ENCODE measurements at places on chromosomes 5 and 9.

- no peak for DNase-seq
Observed at GRCh38 chr5:29005386-29005785, 1967.0 kb upstream of the CDH9 start.

GRCh38 chr5:98204798-98205197, 568.7 kb upstream of the RGMB start:
- no peak for DNase-seq

DNA sequence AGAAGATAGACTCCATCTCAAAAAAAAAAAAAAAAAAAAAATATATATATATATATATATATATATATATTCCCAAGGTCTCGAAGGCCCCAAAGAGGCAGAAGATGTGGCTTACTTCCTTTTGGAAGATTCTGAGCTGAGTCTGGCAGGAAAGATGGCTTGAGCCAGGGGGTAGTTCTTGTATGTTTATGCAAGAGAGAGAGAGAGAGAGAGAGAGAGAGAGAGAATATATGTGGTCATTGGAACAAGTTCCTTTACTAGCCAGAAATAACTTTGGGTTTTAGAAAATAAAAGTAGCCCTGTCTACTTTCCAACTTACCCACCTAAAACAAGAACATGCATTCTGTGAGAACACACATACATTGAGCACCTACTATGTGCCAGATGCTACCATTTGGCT, 17.6 kb downstream of the NCS1 start:
- DNase-seq, result no peak

DNA sequence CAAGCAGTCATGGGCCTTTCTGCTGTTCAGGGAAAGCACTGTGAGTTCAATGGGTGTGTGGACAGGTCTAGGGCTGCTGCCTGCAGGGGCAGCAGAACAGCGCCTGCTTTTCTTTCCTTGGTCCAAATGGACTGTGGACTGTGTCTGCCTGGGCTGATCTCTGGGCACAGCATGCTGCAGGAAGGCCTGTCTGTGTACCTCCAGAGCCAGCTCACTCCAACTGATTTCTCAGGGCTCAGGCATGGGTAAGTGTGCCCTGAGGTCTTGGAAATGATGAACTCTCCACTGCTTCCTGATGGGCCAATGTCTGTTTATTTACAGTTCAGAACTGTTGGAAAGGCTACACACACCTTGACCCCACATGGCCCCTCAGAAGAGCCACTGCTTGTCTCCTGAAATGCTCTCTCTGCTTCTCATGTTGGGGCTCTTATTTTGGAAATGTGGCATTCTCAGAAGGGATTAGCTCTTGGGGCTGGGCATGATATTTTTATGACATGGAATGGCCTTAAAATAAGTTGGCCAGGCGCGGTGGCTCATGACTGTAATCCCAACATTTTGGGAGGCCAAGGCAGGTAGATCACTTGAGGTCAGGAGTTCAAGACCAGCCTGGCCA, 27.0 kb downstream of the SLC22A4 start:
- no peak for DNase-seq

DNA sequence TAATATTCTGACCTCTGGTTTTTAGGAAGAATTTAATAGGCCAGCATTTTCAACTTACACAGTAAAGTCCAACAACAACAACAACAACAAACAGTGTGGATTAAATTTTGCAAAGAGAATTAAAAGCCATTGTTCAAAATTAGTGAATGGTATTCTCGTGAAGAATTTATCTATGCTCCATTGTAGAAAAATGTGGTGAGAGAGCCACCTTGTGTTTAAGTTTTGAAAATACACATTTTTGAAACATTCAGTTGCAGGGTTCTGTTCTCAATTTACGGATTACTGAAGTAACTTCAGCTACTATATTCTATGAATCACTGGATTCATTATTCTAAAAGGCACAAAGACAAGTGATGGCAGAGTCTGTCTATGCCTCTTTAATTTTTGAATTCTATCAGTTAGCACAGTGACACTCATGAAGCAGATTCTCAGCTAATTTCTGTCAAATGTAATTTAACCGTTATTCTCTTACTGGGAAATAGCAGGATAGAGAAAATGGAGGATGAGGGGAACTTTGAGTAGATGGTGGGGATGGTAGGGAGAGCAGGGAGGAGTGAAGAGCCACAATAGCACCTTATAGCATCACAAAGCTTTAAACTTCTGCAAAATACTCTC, 11.0 kb downstream of the CCDC152 start:
- DNase-seq, result no peak

GRCh38 chr9:35847792-35848572, 19.0 kb downstream of the TMEM8B start:
- DNase-seq, result no peak

DNA sequence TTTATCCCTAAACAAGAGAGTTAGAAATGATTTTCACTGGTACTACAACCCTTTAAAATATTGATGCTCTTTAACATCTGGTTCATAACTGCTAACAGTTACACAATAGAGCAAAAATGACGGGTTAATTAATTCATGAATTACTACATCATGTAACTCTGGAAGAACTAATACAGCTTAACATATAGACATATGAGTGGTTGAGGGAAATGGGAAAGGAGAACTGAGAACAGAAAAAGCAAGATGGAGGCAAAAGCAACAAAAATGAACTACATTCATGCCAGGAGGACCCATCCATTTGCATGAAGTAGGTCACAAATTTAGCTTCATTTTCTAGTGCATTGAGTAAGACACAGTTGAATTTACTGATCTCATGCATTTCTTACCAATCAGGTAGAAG, 61.8 kb downstream of the C9 start:
- DNase-seq, result no peak

- no peak for DNase-seq
Observed at GRCh38 chr9:2116073-2116472, 100.9 kb downstream of the SMARCA2 start.

DNA sequence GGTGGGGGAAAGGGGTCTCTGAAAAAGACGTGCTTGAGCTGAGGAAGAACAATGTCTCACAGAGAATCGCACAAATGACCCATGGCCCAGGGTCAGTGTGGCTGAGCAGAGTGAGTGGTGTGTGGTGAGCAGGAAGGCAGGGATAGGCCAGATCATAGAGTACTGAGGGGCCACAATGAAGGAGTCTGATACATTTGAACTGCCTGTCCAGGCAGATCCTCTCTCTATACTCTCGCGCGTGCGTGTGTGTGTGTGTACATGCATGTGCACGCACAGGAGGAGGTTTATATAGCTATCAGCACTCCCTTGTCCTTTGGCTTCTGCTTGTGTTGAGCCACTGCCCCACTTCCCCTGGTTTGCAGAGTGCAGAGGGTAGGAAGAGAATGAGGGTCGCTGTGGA, 294.0 kb downstream of the ZNF608 start:
- DNase-seq, result no peak

GRCh38 chr5:55591686-55592085, 56.9 kb upstream of the PLPP1 start:
- DNase-seq, result no peak

DNA sequence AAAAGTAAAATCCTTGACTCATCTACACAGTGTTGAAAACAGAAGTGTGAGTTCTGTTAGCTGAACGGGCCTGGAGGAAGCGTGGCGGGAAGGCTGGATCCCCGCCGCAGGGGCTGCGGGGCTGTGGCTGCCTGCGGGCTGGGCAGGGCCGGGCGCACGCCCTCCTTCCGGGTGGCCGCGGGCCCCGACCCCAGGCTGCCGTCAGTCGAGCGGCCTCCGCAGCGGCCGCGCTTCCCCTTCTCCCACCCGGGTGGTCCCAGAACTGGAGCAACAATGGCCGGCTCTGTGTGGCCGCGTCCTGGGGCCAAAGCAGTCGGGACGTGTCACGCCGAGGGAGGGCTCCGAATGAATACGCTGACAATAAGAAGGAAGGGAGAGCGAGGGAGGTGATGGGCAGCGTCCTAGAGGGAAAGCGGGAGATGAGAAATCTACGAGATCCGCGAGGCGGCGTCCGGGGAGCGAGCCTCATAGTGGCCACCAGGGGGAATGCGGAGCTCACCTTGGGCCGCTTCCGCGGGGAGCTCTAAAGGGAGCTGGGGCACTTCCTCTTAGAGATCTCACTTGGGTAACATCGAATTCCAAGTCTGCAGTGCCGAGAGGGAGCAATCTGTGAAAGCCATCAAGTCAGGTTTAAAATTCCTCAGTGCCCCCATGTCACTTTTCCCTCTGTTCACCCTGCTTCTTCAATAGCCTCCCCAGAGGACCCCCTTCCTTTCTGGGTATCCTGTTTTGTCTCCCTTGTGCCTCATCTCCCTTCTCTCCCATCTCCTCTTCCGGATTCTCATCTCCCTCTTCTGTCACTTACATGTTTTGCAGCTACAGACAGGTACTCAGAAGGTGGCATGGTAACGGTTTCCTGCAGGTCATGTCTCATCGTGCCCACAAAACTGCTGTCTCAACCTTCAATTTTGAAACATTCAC, 83.9 kb downstream of the SLC1A3 start:
- DNase-seq, result no peak

GRCh38 chr5:54243483-54244080, 66.8 kb downstream of the ARL15 start:
- DNase-seq, result no peak

GRCh38 chr5:126939887-126940286, 90.5 kb downstream of the MARCHF3 start:
- DNase-seq, result no peak

GRCh38 chr9:100597236-100597635, 19.4 kb downstream of the CAVIN4 start:
- no peak for DNase-seq

- no peak for DNase-seq
Observed at GRCh38 chr5:149310947-149311658, 34.2 kb upstream of the GRPEL2 start.

- DNase-seq, result no peak
Observed at GRCh38 chr5:61995486-61995885, 310.5 kb upstream of the KIF2A start.

GRCh38 chr9:35364817-35365585, 124.9 kb upstream of the RUSC2 start:
- DNase-seq, result no peak

- no peak for DNase-seq
Observed at GRCh38 chr9:131891598-131891997, 151.7 kb upstream of the RAPGEF1 start.

DNA sequence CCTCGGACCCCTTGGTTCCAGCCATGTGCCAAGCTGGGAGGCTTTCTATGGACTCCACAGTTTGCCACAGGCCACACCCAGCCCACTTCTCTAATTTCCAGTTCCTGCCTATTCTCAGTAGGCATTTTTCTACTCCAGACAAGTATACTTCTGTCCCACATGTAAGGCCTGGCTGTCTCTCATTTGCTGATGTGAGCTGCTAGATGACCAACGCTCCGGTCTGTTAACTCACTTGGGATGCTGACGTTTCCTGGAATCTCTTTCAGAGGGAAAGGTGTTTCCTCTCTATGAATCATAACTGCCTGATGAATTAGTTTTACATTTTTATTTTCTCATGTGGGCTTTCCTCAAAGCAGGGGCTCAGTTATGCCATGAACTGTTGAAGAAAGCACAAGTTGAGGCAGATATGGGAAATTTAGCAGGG, 36.3 kb downstream of the ERGIC1 start:
- DNase-seq, result no peak

- no peak for DNase-seq
Observed at GRCh38 chr5:122354293-122354692, 42.3 kb downstream of the SNCAIP start.

DNA sequence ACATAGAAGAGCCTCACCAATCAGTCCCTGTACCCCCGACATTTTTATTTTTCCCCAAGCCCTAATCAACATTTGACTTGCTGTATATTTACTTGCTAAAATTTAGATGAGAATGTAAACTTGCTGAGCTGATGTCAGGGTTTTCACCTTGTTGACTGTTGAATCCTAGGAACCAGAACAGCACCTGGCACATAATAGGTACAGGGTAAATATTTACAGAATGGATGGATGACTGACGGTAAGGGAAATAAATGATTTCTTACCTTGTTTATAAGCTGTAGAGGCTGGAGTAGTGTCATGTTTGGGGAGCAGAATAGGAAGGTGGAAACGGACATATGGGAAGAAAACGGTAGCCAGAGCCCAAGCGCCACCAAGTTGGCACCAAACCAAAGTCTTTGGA, 107.0 kb upstream of the NUDT12 start:
- no peak for DNase-seq
